ENCODE measurements at places on chromosomes 11 and 22.

- no peak for DNase-seq
Measured at GRCh38 chr11:31607914-31608313, 98.3 kb downstream of the ELP4 start.

DNA sequence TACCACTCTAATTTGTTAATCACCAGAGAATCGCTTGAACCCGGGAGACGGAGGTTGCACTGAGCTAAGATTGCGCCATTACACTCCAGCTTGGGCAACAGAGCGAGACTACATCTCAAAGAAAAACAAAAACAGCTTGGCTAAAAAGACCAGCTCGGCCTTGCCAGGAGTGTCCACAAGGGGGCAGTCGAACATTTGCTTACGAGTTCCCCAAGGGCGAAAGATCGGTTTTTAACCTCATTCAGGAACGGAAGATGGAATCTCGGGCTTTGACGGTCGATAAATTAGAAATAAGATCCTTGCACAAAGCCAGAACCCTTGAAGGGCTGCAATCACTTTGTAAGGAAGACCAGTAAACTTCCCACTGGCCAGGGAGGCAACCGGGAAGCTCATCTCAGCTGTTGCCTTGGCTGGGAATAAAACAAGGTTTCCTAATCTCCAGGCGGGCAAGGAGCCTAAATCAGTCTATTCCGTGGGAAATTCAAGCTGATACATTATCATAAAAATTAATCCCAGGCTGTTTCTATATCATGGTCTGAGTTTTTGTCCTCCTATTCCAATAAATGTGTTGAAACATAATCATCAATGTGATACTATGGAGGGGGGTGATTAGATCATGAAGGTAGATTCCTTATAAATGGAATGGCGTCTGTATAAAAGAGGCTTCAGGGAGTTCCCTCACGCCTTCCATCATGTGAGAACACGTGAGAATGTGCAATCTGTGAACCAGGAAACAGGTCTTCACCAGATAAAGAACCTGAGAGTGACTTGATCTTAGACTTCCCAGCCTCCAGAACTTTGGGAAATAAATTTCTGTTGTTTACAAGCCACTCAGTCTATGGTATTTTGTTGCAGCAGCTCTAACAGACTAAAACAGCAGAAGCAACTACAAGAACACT, 14.9 kb upstream of the SLC29A2 start:
- DNase-seq, result peak; percentile 65

DNA sequence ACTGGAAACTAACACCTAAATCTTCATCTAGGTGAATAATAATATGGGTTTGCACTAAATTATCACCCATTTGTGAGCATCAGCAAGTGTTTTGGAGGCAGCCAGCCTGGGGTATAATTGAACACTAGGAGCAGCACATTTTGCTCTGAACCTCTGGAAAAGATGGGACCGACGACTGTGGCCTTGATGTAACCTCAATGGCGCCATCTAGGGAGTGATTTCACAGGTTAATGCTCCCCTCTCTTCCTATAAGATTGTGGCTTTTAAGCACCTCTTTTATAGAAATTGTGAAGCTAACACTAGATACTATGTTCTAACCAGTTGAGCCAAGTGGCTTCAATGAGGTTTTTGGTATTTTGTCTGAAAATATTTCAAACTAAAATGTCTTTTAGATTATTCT, 203.7 kb downstream of the NELL1 start:
- DNase-seq, result no peak

DNA sequence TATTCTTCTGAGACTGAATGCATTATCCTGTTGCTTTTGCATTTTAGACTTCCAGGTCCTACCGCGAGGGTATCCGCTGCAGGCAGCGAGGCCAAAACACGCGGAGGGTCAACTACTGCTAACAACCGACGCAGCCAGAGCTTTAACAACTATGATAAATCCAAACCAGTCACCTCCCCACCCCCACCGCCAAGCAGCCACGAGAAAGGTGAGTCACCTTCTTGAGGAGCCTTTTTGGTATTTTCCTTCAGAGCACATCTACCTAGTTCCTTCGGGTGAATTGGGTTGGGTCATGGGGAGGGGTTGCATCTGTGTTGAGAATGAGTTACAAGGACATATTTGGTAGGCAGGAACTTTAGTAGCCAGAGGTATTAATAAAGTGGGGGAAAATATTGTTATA, 179.8 kb downstream of the NAV2 start:
- DNase-seq, result no peak

- DNase-seq, result no peak
Measured at GRCh38 chr11:83097429-83098075, 25.9 kb upstream of the RAB30 start.

- no peak for DNase-seq
Measured at GRCh38 chr11:133819746-133820315, 25.5 kb downstream of the SPATA19 start.

GRCh38 chr11:44632466-44633123, 67.1 kb downstream of the CD82 start:
- DNase-seq, result no peak

DNA sequence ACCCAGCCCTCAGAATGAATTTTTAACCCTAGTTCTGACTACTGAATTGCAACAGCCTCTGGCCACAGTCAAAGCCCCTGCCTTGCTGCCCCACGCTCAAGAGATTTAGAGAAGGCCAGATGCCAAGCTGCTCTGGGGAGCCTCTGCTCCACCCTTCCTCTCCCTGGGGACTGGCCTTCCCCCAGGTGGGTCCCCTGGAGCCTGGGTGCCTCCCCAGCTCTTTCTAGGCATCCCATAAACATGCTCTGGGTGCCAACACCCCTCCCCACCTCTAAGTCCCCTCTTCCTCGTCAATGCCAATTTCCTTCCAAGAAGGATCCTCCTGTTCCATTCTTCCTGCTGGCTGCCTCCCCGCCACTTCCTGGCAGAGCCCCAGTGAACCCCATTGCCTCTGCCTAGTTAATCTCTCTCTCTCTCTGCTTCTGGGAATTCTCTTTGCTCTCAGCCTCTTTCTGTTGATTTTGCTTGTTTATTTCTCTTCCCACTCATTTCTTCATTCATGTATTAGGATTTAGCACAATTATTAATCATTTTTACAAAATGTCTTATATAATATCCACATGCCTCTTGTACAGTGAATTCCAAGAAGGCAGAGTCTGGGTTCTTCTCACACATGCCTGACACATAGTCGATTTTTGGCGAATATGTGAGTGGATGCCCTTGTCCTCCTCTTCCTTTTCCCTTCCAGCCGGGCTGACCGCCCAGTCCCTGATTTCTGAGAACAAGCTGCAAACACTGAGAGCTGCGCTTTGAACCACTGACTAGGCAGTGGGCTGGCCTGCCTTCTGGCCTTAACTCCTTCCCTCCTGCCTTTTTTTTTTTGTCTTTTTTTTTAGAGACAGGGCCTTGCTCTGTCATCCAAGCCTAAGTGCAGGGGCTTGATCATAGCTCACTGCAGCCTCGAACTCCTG, 17.5 kb downstream of the UQCR10 start:
- no peak for DNase-seq

DNA sequence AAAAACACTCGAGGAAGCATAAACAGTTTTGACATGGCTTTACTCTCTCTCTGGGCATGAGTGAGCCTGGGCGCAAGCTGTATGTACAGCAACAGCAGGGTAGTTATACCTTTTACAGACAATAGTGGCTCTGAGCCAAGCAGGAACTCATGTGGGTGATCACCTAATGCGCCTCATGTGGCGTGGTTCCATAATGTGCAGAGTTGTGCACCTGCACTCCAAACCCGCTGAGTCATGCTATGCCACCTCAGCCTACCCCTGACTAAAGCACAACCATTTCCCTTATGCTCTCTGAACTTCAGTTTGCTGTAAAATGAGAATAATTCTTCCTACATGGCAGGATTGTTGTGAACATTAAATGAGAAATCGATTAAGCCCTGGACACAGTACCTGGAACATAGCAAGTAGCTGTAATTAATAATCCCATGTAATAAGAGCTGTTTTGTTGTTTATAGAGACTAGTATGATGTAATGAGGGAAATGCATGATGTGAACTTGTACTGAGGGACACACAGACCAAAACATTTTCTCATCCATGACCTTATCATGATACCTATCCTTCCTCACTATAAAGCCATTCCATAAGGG, 71.6 kb downstream of the CCDC34 start:
- no peak for DNase-seq

GRCh38 chr11:61814247-61814957, 2.4 kb downstream of the FADS1 start:
- no peak for DNase-seq

DNA sequence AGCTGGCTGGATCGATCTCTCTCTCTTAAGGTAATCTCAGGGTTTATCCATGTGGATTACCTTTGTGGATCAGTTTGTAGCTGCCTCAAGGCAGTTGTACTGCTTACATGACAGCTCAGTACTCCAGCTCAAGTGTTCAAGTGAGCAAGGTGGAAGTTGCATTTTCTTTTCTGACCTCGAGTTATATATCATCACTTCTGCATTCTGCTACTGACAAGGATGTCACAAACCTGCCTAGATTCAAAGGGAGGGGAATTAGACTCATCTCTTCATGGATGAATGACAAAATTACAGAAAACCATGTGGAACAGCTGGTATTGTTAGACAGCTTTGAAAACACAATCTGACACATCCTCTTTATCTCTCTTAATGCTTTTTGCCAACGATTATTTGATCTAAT, 6.1 kb upstream of the TCN2 start:
- no peak for DNase-seq

DNA sequence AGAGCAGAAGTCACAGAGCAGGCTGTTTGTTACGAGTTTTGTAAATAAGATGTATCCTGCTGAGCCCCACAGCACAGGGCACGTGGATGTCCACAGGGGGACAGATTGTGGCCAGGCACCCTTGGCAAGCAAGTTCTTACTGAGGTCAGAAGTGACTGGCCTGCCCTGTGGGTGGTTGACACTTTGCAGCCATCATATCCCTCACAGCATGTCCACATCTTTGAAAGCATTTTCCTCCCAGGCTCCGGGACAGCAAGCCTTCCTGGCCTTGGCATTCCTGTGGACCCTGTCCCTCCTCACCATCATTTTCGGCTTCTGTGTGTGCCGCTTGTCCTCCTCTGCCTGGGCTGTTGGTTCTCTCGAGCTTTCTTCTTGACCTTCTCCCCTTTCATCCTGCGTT, 189.5 kb downstream of the TBC1D22A start:
- no peak for DNase-seq

DNA sequence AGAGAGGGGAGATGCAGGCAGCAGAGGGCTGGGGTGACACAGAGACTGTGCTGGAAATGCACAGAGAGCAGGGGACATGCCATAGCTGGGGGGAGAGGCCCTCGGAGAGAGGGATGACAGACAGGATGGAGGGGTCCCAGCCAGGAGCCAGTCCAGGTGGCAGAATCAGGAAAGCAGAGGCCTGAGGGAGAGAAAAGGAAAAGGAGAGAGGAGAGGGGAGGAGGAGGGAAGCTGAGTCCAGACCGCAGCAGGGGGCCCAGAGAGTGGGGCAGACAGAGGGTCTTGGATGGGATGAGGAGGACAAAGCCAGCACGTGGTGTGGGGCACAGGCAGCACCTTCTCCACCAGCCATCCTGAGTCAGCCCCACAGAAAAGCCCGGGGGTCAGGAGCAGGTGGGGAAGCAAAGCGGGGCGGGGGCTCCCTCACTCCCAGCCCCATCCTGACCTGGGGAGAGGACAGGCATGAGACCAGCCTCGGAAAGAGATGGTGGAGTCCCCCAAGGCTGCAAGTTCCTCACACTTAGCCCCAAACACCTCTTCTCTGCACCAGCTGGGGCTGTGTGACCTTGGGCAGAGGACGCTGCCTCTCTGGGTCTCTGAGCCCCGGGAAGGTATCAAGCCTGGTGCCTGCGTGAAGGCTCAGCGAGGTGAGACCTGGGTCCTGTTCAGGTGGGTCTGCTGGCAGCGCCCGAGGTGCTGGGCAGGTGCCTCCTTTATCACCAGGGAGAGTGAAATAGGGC, 48.0 kb downstream of the IGLL1 start:
- DNase-seq, result no peak

DNA sequence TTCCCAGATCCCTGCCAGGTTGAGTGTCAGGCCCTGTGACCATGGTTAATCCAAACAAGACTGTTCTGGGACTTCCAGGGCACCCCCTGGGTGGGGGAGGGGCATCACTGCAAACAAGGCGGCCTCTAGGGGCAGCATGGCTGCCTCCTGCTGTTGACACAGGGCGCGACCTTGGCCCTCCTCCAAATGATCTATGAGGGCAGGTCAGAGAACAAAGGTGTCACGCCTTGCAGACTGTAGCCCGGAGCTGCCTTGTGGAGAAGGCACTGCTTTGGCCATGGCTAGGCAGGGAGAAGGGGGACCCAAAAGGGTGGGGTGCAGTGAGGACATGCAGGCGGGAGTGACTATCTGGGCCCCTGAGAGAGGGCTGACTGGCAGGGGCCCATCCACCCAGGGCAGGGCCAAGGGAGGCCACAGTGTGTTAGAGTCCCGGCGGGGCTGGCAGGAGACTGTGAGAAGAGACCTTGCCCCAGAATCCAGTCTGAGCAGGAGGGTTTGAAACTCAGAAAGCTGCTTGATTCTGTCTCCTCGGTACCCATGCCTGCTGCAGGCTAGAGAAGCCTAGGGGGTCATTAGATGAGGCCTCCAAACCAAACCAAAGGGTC, 35.6 kb downstream of the KCNC1 start:
- DNase-seq, result no peak

DNA sequence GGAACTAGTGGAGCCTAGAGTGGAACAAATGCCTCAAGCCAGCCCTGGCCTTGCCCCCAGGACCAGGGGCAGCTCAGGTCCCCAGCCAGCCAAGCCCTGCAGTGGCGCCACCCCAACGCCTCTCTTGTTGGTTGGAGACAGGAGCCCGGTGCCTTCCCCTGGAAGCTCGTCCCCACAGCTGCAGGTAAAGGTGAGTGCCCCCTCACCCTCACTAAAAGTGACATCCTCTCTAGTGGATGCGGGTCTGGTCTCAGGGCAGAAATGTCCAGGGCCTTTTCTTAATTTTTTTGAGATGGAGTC, 21.5 kb downstream of the MICALL1 start:
- no peak for DNase-seq

DNA sequence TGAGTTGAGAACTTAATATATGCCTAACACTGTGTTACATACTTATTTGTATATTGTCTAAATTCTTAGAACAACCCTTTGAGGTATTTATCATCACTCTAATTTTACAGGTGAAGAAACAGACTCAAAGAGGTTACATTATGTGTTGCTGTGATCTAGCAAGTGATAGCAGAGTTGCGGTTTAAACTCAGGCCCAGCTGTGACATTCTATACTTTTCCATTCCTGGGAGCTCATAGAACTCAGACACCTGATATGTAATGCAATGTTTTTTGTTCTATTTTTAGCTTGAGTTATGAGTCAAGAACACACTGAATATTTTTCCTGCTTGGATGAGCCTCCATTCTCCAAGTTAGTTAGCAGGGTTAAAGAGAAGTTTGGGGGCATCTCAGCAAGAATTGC, 449.7 kb upstream of the DDI1 start:
- DNase-seq, result no peak
